ENCODE measurements at places on chromosomes 16 and 17.

GRCh38 chr17:40819528-40820125 is 2.8 kb downstream of the KRT10 start:
- DNase-seq = no peak

DNA sequence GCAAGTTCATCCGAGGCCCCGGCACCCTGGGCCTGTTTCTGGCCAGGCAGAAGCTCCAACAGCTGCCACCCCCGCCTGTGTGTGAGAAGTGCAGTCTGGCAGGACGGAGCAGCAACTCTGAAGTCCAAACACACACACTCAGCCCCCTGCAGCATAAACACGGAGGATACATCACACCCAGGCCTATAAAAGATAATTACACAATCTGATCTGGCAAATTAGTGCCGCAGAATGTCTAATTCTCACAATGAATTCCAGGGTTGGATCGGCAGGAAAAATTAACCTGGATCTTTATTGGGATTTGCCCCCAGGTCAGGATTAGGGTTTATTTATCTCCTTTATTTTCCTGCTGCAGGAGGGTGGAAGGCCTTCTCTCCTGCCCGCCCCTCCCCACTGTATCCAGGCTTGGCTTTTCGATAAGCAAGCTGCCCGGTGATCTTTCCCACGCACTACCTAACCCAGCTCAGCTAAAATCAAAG is 311.4 kb downstream of the SOX9 start:
- DNase-seq = no peak

DNA sequence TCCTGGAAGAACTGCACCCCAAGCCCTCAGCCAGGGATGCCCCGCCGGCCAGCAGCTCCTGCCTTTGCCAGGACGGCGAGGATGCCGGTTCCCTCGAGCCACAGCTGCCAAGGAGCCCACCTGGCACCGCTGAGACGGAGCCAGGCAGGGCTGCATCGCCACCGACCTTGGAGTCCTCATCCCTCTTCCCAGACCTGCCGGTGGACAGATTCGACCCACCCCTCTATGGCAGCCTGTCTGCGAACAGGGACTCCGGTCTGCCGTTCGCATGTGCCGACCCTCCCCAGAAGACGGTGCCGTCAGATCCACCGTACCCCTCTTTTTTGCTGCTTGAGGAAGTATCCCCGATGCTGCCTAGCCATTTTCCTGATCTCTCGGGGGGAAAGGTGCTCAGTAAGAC is 21.4 kb upstream of the ZFPM1 start:
- no peak for DNase-seq

DNA sequence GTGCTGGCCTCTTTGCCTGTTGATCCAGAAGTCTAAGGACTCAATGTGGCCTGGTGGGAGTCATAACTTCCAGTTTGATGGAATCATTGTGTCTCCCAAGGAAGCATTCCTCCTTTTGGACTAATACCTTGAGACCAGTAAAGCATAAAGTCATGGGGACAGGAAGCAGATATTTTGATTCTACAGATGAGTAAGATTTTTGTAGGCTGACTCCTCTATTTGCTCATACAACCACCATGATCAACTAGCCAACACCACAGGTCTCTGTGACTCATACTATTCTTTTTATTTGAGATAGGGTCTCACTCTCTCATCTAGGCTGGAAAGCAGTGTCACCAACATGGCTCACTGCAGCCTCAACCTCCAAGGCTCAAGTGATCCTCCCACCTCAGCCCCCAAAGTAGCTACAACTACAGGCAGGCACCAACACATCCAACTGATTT is 6.2 kb downstream of the MT2A start:
- no peak for DNase-seq

- no peak for DNase-seq
These were observed 744 bp downstream of the CMIP start for GRCh38 chr16:81445143-81445961.

- DNase-seq = no peak
These were observed at the start of gene TLCD3A for GRCh38 chr17:732067-732901. TSS of gene TLCD3A (plus strand) at chr17:732596. CDS start at chr17:732648, 52 bp downstream.

DNA sequence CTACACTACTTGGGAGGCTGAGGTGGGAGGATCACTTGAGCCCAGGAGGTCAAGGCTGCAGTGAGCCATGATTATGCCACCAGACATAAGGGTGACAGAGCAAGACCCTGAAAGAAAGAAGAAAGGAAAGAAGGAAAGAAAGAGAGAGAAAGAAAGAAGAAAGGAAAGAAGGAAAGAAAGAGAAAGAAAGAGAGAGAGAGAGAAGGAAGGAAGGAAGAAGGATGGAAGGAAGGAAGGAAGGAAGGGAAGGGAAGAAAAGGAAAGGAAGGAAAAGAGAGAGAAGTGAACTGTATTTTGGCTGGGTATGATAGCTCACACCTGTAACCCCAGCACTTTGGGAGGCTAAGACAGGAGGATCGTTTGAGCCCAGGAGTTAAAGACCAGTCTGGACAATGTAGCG is 24.3 kb upstream of the PYY start:
- no peak for DNase-seq

DNA sequence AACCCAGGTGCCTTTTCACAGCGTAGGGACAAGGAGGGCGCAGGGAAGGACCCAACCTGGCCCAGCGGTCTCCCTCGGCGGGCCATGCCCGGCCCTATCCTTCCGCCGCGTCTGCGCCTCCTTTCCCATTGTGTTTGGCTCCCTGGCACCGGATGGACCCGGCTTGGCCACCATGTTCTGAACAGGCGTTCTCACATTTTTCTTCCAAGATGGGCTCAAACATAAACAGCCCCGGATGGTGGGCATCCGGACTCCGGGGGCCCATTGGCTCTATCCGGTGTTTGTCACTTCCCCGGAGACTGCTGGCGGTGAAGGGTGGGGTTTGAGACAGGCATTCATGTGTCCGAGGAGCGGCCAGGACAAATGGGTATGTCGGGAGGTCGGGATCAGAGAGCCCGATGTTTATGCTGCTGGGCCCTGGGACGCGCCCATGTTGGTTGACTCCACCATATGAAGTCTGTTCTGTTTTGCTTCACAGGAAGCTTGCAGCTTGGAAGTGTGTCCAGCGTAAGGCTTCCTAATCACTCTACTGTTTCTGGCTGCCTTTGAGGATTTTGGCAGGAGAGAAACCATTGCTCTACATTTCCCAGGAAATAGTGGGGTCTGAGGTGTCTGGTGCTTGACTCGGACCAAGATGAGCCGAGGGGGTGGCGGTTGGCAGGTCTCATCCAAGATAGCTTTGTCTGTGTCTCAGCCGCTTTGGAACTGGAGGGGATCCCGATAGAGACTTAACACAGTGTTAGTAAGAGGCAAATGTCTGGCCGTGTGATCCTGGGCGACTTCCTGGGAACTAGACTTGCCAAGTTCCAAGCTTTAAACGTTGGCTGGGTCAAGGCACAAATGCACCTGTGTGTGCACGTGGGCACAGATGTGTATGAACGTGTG is 188.3 kb downstream of the IRF8 start:
- no peak for DNase-seq

GRCh38 chr16:51637770-51638094 is 486.7 kb upstream of the SALL1 start:
- no peak for DNase-seq

DNA sequence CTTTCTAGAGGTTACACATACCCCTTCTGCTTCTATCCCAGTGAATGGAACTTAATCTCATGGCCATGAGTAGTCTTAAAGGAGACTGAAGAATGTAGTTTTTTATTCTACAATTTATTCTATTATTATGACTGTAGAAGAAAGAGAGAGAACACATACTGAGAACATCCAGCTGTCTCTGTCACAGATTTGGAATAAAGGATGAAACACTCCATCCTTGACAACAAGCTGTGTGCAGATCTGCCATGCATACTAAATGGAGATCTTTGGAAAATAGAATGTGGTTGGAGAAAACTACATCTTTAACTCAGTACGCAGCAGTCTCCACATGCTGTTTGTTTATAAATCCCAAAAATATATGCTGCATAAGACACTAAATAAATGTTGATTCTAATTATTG is 54.1 kb upstream of the NUDT7 start:
- no peak for DNase-seq

- no peak for DNase-seq
These were observed 3.6 kb downstream of the CDC6 start for GRCh38 chr17:40291281-40291664.

GRCh38 chr16:360698-361336 is 8.3 kb upstream of the AXIN1 start:
- DNase-seq = no peak

DNA sequence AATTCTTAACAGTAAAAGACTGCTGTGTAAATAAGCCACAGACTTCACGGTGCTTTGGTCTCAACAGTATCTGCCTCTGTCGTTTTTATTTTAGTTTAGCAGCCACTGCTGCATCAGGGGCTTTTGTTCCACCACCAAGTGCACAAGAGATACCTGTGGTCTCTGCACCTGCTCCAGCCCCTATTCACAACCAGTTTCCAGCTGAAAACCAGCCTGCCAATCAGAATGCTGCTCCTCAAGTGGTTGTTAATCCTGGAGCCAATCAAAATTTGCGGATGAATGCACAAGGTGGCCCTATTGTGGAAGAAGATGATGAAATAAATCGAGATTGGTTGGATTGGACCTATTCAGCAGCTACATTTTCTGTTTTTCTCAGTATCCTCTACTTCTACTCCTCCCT is 7.9 kb downstream of the HERPUD1 start:
- no peak for DNase-seq

DNA sequence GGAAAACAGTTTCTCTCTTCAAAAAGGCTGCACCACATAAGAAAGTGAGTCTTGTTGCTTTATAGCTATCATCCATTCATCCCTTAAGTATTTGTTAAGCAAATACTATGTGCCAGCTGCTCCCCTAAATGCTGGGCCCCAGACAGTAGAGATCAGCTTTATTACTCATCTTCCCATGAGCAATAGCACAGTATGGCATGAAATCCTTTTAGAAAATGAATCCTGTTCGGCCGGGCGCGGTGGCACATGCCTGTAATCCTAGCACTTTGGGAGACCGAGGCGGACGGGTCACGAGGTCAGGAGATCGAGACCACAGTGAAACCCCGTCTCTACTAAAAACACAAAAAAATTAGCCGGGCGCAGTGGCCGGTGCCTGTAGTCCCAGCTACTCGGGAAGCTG is 99.5 kb downstream of the MYO1D start:
- DNase-seq = no peak

DNA sequence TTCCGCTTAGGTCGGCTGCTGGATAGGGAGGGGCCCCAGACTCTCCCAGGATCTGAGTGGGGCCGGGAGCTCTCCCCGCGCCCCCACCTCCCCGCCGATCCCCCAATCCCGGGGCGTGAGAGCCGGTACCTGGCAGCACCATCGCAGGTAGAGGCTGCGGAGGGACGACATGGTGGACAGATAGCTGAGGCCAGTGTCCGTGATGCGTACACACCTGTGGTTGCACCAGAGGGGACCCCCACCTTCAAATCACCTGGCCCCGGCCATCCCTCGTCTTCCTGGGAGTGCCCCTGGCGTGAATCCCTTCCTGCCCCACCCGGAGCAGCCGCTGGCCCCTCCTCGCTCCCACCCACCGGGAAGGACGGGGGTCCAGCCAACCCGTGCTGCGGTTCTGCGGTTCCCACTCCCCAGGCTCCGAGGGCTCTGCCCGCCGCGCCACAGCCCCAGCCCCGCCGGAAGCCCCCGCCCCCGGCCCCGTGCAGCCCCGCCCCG is 4.7 kb upstream of the WDR24 start:
- no peak for DNase-seq

DNA sequence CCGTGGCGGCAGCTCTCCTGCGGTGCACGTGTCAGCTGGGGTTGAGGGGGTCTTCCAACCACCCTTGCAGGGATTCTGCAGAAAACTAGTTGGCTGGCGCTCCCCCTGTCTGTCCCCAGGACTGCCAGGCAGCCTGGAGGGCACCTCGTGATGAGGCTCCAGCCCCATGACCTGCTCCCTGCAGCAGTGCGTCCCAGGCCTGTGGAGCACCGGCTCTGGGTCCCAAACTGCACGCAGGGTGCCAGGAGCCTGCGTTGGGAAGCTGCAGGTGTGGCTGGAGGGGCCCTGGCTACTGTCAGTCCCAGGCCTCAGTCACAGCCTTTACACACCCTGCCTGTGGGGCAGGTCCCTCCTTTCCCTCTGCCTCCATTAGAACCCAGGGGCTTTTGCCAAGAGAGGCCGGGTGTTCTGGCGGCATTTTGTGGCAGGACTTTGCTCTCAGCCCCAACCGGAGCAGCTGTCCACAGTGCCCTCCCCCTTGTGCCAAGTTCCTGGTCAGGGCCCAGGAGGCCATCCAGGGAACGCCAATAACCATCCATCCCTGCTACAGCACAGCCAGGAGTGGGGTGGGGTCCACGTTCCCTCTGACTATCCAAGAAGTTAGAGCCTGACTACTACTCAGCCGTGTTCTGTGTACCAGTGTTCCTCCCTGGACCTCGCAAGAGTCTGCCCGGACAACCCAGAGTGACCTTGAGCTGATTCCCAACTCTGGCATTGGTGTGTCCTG is 9.2 kb downstream of the CHMP6 start:
- DNase-seq = no peak

DNA sequence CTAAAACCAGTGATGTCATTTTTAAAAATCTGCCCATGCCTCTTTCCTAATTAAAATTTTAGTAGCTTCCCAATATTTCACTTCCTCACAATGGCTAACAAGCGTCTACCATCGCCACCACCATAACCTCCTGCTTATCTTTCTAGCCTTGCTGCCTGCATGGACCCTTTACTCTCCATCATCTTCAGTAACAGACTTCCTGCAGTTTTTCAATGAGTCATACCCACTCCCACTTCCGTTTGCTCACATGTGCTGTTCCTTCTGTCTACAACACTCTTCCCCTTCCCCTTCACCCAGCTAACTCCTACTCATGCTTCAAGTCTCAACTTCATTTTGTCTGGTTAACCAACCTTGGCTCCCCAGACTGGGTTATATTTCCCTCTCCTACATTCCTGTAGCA is 12.8 kb upstream of the SKAP1 start:
- DNase-seq = no peak

GRCh38 chr17:69913216-69913615 is 161.8 kb upstream of the KCNJ16 start:
- no peak for DNase-seq

GRCh38 chr16:14125000-14125681 is 54.0 kb downstream of the MRTFB start:
- no peak for DNase-seq

GRCh38 chr17:60598001-60598736 is 1.8 kb upstream of the PPM1D start:
- DNase-seq = no peak

DNA sequence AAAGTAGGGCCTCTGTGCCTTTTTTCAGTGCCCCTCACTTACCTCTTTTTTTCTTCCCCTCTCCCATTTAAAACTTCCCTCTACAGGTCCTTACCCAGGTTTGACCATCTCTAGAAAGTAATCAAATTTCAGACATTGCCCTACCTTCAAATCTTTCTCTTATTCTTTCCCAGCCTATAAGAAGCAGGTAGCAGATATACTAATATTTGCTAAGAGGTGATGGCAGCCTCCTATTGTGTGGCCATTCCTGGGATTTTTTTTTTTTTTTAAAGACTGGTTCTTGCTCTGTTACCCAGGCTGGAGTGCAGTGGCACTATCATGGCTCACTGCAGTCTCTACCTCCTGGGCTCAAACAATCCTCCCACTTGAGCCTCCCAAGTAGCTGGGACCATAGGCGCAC is 111.1 kb upstream of the HAS3 start:
- no peak for DNase-seq

- DNase-seq = no peak
These were observed 49.8 kb downstream of the CDH1 start for GRCh38 chr16:68786685-68787418.

GRCh38 chr16:72125635-72126428 is 32.2 kb downstream of the DHX38 start:
- no peak for DNase-seq

GRCh38 chr17:7511108-7511507 is 26.9 kb downstream of the POLR2A start:
- no peak for DNase-seq

- DNase-seq = no peak
These were observed 3.0 kb upstream of the KRT15 start for GRCh38 chr17:41521574-41522261.

Measured in vagina (tissue), 2 donors.